Pancreas (tissue), 10 donors: ENCODE measurements at places on chromosomes 5 and 9.

GRCh38 chr5:81302596-81302995 lies 1.2 kb downstream of the ZCCHC9 start:
- H3K27ac ChIP-seq, result no peak overlapping the region
- peaks cover 6% of the 10 kb centered on the region for H3K4me1 ChIP-seq
- H3K36me3 ChIP-seq, result no peaks in the 10 kb centered on the region
- H3K4me3 ChIP-seq, result peak overlapping the region; percentile 83

DNA sequence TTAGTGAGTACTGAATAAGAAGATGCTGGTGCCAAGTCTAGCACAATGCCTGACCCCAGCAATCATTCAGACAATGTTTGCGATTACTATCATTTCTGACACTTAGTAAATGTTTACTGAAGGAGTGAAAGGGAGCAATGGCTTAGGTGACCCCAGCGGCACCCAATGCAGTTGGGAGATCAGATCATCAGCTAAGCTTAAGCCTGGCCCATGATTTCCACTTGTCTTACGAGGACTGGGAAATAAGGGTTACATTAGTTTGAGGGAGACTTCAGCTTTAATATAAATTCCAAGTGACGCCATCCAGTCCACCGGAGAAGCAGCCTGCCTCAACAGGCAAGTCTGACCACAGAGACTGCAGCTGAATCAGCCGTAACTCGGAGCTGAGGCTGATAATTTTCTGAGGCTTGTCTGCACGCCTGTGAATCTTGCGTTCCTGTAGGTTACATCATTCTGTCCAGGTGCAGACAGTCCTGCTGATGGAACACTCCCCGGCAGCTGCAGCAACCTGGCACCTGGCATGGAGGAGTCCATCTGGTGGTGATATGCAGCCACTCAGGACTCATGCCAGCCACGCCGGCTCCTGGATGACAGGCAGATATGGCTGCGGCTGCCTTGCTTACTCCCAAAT lies 34.9 kb upstream of the FGF1 start:
- H3K36me3 ChIP-seq, result no peaks in the 10 kb centered on the region
- H3K27ac ChIP-seq, result no peak overlapping the region
- no peaks in the 10 kb centered on the region for H3K27me3 ChIP-seq
- no peaks in the 10 kb centered on the region for H3K4me1 ChIP-seq

GRCh38 chr9:133769511-133770075 lies 31.4 kb upstream of the SARDH start:
- no peaks in the 10 kb centered on the region for H3K27me3 ChIP-seq
- peak overlapping the region; percentile 48 for H3K4me3 ChIP-seq
- DNase-seq, result peak; percentile 31
- H3K4me1 ChIP-seq, result no peaks in the 10 kb centered on the region

DNA sequence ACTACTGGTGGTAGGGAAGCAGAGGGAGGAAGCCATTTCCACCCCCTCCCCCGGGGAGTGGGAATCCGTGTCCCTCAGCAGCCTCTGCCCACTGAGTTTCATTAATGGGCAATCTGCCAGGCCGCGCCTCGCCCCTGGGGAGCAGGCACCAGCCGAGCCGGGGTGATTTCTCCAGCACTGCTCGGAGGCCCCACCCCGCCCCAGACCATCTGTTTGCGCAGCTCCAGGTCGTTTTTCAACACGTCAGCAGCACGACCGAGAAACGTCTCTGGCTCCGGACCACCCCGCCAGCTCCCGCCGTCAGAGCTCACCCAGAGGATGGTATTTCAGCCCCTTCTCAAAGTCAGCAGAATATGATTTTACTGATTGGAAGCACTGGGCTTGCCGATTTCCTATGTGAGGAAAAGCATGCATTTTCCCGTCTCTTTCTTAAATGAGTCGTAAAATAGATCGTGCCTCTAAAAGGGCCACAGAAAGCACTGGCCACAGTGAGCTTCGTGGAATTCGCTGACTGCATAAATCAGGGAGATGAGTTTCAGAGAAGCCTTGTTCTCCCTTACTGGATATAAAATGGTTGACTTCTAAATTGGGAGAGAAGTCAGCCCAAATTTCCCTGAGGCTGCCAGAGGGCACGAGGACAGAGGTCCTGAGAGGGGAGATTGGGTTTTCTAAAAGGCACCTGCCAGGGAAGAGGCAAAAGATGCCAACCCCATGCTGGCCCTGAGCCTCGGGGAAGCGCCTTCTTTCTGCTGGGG lies 47.0 kb downstream of the OLFM1 start:
- no peak overlapping the region for H3K27ac ChIP-seq
- H3K4me1 ChIP-seq, result no peaks in the 10 kb centered on the region

DNA sequence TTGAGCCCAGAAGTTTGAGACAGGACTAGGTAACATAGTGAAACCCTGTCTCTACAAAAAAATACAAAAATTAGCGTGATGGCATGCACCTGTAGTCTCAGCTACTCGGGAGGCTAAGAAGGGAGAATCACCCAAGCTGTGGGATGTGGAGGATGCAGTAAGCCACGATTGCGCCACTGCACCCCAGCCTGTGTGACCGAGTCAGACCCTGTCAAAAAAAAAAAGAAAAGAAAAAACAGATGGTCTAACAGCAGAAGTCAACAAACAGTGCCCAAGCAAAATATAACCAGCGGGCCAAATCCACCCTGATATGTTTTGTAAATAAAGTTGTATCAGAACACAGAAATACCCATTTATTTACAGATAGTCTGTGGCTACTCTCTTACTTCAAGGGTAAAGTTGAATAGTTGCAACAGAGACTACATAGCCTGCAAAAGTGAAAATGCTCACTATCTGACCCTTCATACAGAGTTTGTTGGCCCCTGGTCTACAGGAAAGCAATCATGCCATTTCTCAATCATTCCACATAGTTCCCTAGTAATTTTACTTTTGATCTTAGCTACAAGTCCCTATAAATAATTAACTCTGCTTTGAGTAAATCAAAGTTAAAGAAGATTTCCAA lies 383.7 kb downstream of the TLE1 start:
- H3K36me3 ChIP-seq, result no peaks in the 10 kb centered on the region
- H3K27ac ChIP-seq, result no peak overlapping the region
- H3K27me3 ChIP-seq, result no peaks in the 10 kb centered on the region
- DNase-seq, result no peak
- no peak overlapping the region for H3K4me3 ChIP-seq

DNA sequence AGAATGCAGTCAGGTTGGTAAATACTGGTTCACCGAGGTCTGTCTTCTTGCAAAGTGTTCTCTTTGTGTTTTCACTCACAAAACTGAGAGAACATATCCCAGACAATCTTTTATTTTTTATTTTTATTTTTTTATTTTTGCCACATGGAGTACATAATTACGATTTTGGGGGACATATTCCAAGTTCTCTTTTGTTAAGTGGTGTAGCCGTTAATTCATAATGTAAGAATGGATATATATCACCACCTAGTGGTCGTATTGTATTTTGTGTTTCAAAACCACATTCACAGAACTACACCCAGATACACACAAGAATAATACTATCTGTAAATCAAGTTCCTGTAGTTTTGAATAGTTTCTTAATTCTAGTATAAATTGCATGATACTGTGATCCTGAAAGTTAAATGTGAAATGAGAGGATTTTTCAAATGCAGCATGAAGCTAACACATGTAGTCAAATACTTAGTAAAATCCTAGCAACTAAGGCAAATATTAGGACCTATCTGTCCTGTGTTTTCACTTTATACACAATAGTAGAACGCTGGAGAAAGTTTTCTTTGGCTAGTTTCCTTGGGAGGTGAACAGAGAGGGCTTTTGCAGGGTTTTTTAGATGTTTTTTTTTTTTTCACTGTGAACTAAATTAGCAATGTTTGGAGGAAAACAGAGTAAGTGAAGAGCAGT lies 92.7 kb downstream of the VCAN start:
- H3K36me3 ChIP-seq, result no peaks in the 10 kb centered on the region
- H3K4me1 ChIP-seq, result no peaks in the 10 kb centered on the region
- no peak overlapping the region for H3K27ac ChIP-seq
- no peak overlapping the region for H3K4me3 ChIP-seq
- DNase-seq, result no peak

GRCh38 chr5:150665044-150665443 lies 4.0 kb downstream of the MYOZ3 start:
- no peaks in the 10 kb centered on the region for H3K36me3 ChIP-seq
- DNase-seq, result no peak
- H3K27me3 ChIP-seq, result no peaks in the 10 kb centered on the region
- H3K27ac ChIP-seq, result no peak overlapping the region
- no peak overlapping the region for H3K4me3 ChIP-seq
- no peaks in the 10 kb centered on the region for H3K4me1 ChIP-seq

DNA sequence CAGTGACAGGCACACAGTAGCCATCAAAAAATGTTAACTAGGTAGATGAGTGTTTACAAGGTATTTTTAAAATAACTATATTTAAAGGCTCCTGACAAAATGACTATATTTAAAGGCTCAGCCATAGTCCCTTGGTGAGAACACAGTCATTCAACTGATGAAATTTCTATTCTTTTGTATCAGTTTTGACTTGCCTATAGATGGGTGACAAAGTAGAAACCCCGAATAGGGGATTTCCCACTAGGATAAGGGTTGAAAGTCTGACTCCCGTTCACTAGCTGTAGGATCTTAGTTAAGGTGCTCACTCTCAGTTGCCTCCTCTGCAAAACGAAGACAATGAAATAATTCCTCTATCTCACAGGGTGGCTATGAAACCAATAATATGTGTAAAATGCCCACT lies 218.2 kb downstream of the TSSK1B start:
- DNase-seq, result no peak
- H3K27me3 ChIP-seq, result no peaks in the 10 kb centered on the region
- no peak overlapping the region for H3K27ac ChIP-seq
- no peaks in the 10 kb centered on the region for H3K36me3 ChIP-seq

DNA sequence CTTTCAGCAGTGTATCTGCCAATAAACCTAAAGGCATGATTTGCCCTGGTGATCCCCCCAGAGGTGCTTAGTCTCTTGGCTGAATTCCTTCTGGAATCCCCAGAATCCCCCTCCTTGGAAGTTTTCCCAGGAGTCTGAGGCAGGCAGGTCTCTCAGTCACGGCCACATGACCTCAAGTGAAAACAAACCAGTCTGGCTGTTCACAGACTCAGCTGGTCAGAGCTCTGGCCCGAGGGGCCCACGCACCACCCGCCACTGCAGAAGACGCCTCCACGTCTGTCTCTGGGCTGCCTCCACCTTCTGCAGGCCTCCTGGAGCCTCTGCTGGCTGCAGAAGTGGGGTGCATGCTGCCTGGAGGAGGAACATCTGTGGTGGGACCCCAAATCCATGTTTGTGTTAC lies 52.5 kb downstream of the HRH2 start:
- H3K4me1 ChIP-seq, result peaks cover 5% of the 10 kb centered on the region
- H3K36me3 ChIP-seq, result no peaks in the 10 kb centered on the region
- no peaks in the 10 kb centered on the region for H3K27me3 ChIP-seq
- H3K27ac ChIP-seq, result no peak overlapping the region

DNA sequence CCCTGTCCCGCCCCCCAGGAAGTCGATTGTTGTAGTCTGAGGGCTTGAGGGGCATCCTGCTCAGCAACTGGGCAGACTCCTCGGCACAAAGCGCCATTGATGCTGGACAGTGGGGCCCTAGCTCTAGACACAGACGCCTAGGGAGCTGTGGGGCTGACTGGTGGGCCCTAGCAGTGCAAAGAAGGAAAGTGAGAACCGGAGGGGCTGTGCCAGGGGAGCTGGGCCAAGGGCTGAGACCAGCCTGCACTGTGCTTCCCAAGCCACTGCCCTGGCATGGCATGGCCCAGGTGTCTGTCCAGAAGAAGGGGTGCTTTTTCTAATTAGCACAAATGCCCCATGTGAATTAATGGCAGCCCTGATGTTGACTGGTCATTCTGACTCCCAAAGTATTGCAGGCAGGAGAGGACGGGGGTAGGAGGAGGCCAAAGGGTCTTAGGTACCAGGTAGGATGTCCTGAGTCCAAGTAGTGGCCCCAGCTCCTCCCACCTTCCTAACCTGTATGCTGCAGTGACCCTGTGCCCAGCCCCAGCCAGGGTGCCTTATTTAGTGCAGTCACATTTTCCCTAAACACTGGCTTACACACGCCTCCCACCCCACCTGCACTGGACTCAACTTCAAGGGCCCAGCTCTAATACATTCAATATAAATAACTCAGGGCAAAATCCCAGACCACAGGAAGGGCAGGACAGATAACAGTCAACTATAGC lies 15.9 kb downstream of the TCF7 start:
- DNase-seq, result no peak
- peaks cover 11% of the 10 kb centered on the region for H3K36me3 ChIP-seq
- H3K4me3 ChIP-seq, result no peak overlapping the region
- no peak overlapping the region for H3K27ac ChIP-seq
- peaks cover 20% of the 10 kb centered on the region for H3K4me1 ChIP-seq

- DNase-seq, result no peak
- no peak overlapping the region for H3K27ac ChIP-seq
- H3K4me3 ChIP-seq, result no peak overlapping the region
- H3K27me3 ChIP-seq, result no peaks in the 10 kb centered on the region
- no peaks in the 10 kb centered on the region for H3K36me3 ChIP-seq
These were observed 28.0 kb downstream of the NLN start for GRCh38 chr5:65749956-65750355.
